Aorta (tissue), 5 donors: ENCODE measurements at places on chromosomes 12 and 14. TPM values are rescaled to one million over a fixed set of nuclear protein-coding genes. Genes with fewer than 3 reads are reported as not detected.

The KRT73 gene
- not detected for total RNA-seq

The PPP1R36 gene
- 1.0 TPM for total RNA-seq

The HOXC4 gene
- 10.1 TPM for total RNA-seq

The SERPINA6 gene
- not detected for total RNA-seq

The FGF23 gene
- total RNA-seq = not detected

The SERPINA9 gene
- not detected for total RNA-seq

The RBP5 gene
- 6.3 TPM for total RNA-seq

DNA sequence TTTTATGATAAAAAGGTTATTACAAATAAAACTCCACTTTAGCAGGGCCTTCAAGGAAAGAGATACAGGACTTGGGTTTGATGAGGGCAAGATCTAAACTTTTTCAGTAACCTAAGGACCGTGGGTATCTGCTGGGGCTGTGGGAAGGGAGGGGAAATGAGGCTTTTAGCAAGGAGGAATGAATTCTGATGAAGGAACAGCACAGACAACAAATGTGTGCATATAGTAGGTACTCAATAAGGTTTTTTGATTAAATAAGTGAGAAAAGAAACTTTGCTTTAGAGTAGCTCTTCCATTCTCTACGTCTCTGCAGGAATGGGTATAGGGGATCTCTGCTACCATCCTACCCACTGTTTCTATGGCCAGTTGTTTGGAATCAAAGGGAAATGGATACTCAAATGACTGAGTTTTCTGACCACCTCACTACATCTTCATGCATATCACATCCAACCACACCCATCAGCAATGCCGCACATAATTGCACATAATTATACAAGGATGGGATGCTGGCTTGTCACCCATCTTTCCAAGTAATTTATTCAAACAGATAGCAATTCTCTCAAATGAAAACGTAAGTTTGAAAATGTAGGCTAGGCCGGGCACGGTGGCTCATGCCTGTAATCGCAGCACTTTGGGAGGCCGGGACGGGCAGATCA, 59.5 kb upstream of the GTF2A1 start:
- no peaks in the 10 kb centered on the region for H3K36me3 ChIP-seq
- H3K27me3 ChIP-seq = no peaks in the 10 kb centered on the region
- DNase-seq = no peak
- no peak overlapping the region for H3K4me3 ChIP-seq
- H3K4me1 ChIP-seq = no peaks in the 10 kb centered on the region
- no peak overlapping the region for H3K27ac ChIP-seq

DNA sequence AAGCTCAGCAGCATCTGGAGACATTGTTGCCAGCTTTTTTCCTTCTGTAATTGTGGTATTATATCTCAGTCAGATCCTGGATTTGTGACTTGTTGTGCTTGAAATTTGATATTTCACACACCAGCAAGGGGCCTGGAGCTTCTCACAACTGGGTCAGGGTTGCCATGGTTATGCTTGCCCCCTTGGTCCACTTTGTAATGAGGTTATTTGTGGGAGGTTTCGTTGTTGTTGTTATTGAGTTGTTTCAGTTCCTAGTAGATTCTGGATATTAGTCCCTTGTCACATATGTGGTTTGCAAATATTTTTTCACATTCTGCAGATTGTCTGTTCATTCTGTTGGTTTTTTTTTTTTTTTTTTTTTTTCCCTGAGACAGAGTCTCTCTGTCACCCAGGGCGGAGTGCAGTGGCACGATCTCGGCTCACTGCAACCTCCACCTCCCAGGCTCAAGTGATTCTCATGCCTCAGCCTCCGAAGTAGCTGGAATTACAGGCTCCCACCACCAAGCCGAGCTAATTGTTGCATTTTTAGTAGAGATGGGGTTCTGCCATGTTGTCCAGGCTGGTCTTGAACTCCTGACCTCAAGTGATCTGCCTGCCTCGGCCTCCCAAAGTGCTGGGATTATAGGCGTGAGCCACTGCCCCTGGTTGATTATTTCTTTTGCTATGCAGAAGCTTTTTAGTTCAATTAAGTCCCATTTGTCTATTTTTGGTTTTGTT, 80.6 kb upstream of the ETV6 start:
- H3K27ac ChIP-seq = no peak overlapping the region
- no peaks in the 10 kb centered on the region for H3K4me1 ChIP-seq
- no peaks in the 10 kb centered on the region for H3K27me3 ChIP-seq
- no peaks in the 10 kb centered on the region for H3K36me3 ChIP-seq
- no peak overlapping the region for H3K4me3 ChIP-seq

GRCh38 chr12:115426732-115427131, 742.8 kb upstream of the TBX3 start:
- no peaks in the 10 kb centered on the region for H3K36me3 ChIP-seq
- H3K27me3 ChIP-seq = no peaks in the 10 kb centered on the region
- no peak overlapping the region for H3K4me3 ChIP-seq
- DNase-seq = no peak
- H3K4me1 ChIP-seq = no peaks in the 10 kb centered on the region

DNA sequence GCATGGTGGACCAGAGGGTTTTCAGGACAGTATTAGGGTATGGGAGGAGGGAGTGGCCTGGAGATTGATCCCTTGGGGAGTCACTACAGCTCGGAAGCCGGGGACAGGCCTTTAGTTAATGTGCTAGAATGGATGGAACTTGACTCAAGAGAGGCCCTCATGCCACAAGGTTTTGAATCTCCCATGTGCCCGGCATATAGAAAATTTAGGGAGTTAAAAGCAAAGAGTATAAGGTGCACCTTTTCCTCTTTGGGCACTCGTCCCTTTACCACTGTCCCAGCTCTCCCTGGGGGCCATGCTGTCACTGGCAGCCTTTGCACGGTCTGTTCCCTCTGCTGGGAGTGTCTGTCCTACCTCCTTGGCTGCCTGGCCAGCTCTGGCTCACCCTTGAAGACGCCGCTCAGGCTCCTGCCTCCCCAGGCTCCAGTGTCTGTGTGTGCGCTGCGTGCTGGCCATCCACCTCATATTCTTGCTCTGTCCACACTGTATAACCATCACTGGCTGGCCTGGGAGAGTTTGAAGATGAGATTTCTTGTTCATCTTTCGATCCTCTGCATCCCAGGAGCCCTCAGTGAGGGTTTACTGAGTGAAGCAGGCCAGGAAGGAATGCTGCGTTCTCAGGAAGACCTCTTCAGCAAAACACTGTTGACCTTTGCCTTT, 161.3 kb downstream of the ZFP36L1 start:
- no peak for DNase-seq
- H3K4me3 ChIP-seq = no peak overlapping the region
- no peaks in the 10 kb centered on the region for H3K4me1 ChIP-seq
- no peak overlapping the region for H3K27ac ChIP-seq

DNA sequence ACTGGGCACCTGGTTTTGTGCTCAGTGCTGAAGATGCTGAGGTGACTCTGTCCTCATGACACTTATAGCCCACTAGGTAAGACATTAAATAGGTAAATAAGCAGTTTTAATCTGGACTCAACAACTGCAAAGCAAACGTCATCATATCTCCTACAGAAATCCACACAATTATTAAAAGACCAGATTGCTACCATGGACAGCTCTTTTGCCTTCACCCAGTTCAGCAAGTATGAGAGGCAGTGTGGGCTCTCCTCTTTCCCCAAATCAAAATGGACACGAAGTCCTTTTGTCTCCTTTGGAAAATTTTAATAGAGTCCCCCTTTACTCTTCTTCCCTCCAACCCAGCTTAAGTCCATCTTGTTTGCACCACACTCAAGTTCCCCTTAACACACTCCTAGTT, 171.1 kb downstream of the RPAP3 start:
- no peak overlapping the region for H3K27ac ChIP-seq
- H3K36me3 ChIP-seq = no peaks in the 10 kb centered on the region
- H3K27me3 ChIP-seq = no peaks in the 10 kb centered on the region
- DNase-seq = no peak
- no peaks in the 10 kb centered on the region for H3K4me1 ChIP-seq

- no peaks in the 10 kb centered on the region for H3K27me3 ChIP-seq
- H3K4me3 ChIP-seq = peak overlapping the region; percentile 59
- DNase-seq = no peak
- no peak overlapping the region for H3K27ac ChIP-seq
- H3K36me3 ChIP-seq = no peaks in the 10 kb centered on the region
- no peaks in the 10 kb centered on the region for H3K4me1 ChIP-seq
Measured at GRCh38 chr12:25052914-25053211, 104.0 kb upstream of the BCAT1 start.

- no peak overlapping the region for H3K27ac ChIP-seq
- no peaks in the 10 kb centered on the region for H3K36me3 ChIP-seq
- no peak overlapping the region for H3K4me3 ChIP-seq
Measured at GRCh38 chr14:70802379-70802778, 6.9 kb downstream of the MAP3K9 start.

DNA sequence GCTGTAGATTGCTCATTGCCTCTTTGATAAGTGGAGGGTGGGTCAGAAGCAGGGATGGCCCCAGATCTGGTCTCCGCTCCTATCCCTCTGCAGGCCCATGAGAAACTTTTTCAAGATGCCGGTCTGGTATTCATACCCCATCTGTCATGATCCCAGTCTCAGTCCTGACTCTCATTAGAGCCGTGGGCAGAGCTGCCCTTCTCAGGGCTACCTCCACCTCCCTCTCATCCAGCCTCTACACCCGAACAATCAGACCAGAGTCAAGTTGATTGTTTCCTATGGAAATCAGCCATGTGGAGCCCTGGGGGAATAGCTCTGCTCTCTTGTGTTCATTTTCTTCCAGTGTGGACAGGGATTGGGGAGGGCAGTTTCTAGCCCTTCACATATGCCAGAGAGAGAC, 45.8 kb downstream of the NEUROD4 start:
- H3K27me3 ChIP-seq = peaks cover 1% of the 10 kb centered on the region
- no peak overlapping the region for H3K4me3 ChIP-seq
- no peak overlapping the region for H3K27ac ChIP-seq
- H3K4me1 ChIP-seq = no peaks in the 10 kb centered on the region
- H3K36me3 ChIP-seq = no peaks in the 10 kb centered on the region

DNA sequence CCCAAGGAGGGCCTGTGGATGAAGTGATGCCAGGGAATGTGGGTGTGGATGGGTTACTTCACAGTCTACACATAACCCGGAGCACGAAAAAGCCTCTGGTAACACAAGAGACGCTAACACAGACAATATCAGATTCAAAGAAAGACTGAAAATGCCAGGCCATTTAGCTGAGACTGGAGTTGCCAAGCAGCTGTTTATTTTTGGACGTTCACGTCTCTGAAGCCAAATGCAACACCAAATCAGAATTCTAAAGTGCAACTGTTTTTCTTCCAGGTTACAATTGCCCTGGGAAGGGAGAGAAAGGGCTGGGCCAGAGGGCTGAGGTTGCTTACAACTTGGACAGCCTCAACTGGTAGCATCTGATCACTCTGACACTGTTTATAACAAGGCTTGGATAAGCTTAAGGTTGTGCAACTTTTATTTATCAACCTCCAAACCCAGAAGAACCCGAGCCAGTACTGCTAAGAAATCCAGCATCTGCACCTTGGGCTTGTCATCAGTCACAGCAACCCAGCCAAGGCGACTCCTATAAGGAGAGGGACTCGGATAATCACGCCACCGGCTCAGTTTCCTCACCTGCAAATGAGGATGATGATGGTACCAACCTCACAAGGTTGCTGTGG, 24.8 kb downstream of the NUAK1 start:
- H3K4me3 ChIP-seq = no peak overlapping the region
- H3K27ac ChIP-seq = peak overlapping the region; percentile 91
- no peak for DNase-seq
- H3K36me3 ChIP-seq = no peaks in the 10 kb centered on the region

GRCh38 chr14:105096206-105096875, 31.1 kb upstream of the GPR132 start:
- H3K27me3 ChIP-seq = no peaks in the 10 kb centered on the region
- H3K4me3 ChIP-seq = no peak overlapping the region
- no peaks in the 10 kb centered on the region for H3K4me1 ChIP-seq
- no peaks in the 10 kb centered on the region for H3K36me3 ChIP-seq
- no peak for DNase-seq
- no peak overlapping the region for H3K27ac ChIP-seq

DNA sequence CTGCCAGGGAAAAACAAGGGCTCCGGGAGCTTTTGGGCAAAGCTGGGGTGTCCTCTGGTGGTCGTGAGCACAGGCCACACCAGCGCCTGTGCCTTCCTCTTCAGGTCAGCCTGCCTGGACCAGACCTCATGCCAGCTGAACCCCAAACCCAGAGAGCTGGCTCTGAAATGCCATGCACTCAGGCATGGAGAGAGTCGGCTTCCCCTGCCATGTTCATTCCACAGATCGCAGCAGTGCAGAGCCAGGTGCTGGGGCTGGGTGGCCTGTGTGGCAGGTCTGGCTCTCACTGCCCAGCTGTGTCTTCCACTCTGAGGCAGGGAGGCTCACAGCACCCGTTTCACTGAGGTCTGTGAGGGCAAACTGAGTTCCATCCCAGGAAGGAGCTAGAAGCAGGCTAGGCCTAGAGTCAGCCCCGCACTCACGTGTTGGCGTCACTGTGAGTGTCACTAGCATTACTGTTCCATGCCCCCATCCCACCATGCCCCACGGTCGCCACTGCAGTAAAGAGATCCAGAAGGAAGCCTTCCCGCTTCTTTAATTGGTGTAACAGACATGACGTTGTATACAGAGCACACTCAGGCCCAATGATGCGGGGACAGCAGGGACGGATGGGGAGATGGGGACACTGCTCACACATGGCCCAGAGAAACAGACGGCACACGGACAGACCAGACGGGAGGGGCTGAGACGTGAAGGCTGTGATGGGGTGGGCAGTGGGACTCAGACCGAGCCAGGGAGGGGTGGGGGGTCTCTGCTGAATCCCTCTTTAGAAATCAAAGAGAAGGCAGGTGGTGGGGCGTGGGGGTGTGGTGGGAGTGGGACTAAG, 2.7 kb downstream of the ARL6IP4 start:
- H3K4me1 ChIP-seq = no peaks in the 10 kb centered on the region
- no peak overlapping the region for H3K4me3 ChIP-seq
- no peak overlapping the region for H3K27ac ChIP-seq
- no peaks in the 10 kb centered on the region for H3K36me3 ChIP-seq
- no peaks in the 10 kb centered on the region for H3K27me3 ChIP-seq

GRCh38 chr14:101216366-101217079, 313.0 kb upstream of the RTL1 start:
- H3K4me1 ChIP-seq = no peaks in the 10 kb centered on the region
- H3K27me3 ChIP-seq = no peaks in the 10 kb centered on the region
- H3K36me3 ChIP-seq = no peaks in the 10 kb centered on the region
- H3K4me3 ChIP-seq = no peak overlapping the region
- no peak for DNase-seq

- no peak overlapping the region for H3K4me3 ChIP-seq
- no peaks in the 10 kb centered on the region for H3K4me1 ChIP-seq
- DNase-seq = no peak
- no peaks in the 10 kb centered on the region for H3K36me3 ChIP-seq
Measured at GRCh38 chr14:68286667-68287066, 467.1 kb downstream of the RAD51B start.

- no peaks in the 10 kb centered on the region for H3K36me3 ChIP-seq
- no peak for DNase-seq
- peak overlapping the region; percentile 34 for H3K27ac ChIP-seq
- H3K4me1 ChIP-seq = peaks cover 2% of the 10 kb centered on the region
- no peak overlapping the region for H3K4me3 ChIP-seq
Measured at GRCh38 chr14:49975799-49976198, 82.9 kb downstream of the ARF6 start.

DNA sequence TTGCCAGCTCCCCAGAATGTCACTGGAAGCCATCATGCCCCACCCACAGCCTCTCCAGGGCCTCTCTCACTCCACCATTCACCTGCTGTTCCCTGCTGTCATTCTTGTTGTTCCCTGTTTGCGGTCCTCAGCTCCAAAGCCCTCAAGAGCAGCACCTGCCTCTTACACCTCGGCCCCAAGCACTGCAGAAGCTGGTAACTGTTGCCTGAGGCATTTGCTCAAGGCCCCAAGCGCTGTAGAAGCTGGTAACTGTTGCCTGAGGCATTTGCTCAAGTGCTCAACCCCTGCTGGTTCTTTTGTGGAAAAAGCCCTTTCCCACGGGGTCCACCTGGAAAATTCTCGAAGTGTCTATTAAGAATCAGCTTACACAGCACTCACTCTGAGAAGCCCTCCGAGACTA, 78.0 kb downstream of the ARL6IP4 start:
- no peaks in the 10 kb centered on the region for H3K36me3 ChIP-seq
- H3K4me3 ChIP-seq = no peak overlapping the region
- H3K27ac ChIP-seq = no peak overlapping the region
- H3K4me1 ChIP-seq = no peaks in the 10 kb centered on the region
- H3K27me3 ChIP-seq = no peaks in the 10 kb centered on the region
